ENCODE measurements at places on chromosomes 3 and 15.

- DNase-seq, result peak; percentile 44
Observed at GRCh38 chr3:126134219-126134975, 46.0 kb downstream of the ALDH1L1 start.

GRCh38 chr3:123535580-123535979 lies 49.3 kb downstream of the HACD2 start:
- no peak for DNase-seq

DNA sequence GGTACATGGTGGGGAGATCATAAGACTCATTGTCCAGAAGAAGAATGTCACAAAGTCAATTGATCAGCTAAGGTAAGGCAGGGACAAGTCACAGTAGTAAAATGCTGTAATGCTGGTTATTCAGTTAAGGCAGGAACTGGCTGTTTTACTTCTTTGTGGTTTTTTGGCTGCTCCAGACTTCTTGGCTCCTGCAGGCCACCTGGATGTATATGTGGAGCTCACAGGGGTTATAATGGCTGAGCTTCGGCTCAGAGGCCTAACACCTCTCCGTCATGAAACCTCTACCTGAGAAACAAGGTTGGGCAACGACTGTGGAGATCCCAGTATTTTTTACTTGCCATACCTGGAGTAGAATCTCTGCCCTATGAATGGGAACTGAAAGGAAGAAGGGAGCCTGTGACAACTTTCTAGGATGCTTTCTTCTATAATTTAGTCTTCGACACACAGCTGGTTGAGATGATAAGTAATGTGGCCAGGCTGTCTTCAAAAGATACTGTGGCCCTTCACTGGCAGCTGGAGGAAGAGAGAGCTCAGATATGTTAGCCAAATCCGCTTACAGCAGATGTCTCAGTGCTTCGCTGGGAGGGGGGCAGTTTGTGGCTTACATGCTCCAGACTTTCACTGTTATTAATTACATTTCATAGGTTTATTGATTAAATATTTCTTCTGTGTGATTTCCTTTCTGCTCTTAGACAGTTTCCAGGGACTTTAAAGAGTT lies 887.8 kb downstream of the IGSF11 start:
- DNase-seq, result no peak

- no peak for DNase-seq
Observed at GRCh38 chr15:70588613-70589012, 174.7 kb downstream of the UACA start.

DNA sequence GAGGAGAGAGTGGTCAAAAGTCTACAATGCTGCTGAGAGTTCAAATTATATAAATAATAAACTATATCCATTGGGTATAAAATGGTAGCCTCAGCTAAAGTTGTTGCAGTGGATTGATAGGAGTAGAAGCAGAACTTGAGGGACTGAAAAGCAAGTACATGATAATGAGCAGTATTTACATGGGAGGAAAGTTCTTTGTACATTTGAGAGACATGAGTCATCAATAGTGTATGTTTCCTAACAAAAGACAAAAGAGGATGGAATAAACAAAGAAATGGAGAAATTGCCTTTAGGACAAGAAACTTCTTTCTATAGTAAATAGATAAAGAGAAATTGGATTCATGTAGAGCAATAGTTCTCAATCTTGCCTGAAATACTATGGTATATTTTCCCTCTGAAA lies 110.0 kb upstream of the PLSCR5 start:
- DNase-seq, result no peak

- DNase-seq, result no peak
Observed at GRCh38 chr3:81952141-81952540, 190.7 kb upstream of the GBE1 start.

DNA sequence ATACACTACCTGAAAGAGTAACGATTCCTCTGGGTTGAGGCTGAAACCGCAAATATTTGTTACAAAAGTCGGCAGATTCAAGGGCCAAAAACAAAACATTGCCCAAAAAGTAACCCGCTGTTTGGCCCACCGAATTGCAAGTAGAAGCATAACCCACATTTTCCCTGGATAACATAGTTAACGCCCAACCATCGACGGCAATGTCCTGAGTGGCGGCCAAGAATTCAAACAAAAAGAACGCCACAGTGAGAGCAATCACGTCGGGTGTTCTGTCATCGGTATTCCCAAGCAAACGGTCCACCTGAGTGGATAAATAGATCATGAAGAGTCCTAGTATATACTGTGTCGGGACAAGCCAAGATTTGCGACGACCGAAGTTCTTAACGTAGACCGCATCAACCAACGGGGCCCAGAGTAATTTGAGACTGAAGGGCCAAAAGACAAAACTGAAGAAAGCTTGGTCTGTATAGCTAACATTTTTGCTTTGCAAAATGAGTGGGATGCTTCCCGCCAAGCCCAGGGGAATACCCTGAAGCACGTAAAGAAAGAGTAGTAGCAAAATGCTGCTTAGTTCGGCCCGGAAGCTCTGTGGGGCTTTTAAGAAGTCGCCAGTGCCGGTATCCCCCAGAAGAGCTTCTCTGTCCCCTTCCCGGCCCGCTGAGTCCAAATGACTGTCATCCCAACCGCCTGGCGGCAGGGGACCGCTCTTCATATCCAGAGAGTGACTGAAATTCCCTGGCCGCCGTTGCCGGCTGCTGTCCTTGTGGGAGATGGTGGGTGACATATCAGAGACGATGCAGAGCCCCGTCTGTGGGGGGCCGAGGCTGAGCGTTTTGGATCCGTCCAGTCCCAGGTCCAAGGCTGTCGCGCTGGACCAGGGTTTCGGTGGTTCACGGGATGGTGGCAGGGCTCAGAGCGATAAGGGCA lies 750 bp downstream of the SLC33A1 start:
- peak; percentile 56 for DNase-seq

GRCh38 chr3:158419820-158420653 lies 151.0 kb upstream of the MLF1 start:
- DNase-seq, result peak; percentile 31
